ENCODE measurements at places on chromosomes 16 and 17.

- no peak for DNase-seq
Measured at GRCh38 chr17:7111784-7112509, 2.7 kb downstream of the ASGR2 start.

DNA sequence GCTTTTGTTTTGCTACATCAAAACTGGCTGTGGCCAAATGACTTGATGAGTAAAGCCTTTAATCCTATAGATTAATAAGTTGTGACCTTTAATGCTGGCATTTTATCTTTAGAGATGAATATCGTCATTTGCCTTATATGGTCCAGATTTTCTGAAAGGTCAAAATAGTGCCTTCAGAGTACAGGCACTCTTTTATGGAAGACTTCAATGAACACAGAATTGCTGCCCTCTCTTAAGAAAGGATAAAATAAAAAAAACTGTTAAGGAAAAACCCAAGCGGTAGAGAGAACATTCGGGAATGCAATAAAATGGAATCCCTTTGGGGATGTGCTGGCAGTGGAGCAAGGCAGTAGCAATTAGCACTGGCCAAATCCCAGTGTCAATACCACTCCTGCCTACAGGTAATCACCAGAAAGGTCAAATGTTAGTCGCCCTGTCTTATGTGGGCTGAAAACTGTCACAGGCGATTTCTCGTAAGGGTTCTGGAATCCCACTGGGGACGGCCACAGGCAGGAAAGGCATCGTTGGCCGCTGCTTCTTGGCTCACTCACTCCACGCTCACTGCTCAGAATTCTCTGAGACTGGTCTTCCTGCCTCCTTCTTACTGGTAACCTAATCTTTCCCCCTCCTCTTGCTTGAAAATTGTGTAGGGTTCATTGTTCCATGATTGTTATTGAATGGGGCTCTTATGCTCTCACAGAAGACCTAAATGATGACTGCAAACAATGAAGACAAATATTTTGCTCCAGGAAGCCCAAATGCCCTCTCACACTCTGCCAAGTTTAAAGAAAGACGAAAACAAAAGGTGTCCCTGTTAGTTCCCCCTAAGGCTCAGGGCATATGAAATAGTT is 45.4 kb upstream of the HSBP1 start:
- DNase-seq: no peak

DNA sequence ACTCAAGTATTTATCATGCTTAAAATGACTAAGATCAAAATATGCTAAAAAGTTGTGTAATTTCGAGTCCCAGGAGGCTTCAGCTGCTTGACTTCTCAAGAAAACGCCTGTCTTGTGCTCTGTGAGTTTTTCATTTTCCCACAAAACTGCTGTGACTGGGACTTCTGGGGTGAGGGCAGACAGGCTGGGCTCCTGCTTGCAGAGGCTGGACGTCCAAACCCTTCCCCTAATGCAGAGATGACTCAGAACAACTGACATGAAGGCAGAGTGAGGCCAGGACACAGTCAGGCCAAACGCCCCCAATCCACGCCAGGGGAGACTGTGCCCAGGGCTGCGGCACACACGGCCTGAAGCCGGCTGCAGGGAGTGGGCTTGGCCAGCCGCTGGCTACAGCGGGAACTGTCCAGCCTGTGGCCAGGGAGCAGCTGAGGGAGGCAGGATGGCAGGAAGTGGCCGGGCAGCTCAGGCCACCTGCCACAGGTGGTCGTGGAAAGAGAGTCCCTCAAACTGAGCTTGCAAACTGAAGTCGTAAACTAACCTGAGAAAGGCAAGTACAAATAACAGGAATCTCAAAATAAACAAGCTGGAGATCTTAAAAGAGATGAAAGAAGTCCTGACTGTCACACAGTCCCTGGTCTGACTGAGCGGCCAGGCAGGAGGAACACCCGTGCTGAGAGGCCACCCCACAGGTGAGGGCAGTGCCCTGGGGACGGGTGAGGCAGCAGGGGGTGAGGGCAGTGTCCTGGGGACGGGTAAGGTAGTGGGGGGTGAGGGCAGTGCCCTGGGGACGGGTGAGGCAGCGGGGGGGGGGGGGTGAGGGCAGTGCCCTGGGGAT is 21.3 kb upstream of the HEXD start:
- DNase-seq: no peak

- DNase-seq: no peak
Measured at GRCh38 chr17:33291248-33292200, 1.6 kb downstream of the ASIC2 start.

GRCh38 chr17:39716073-39716818 is 14.1 kb downstream of the MIEN1 start:
- DNase-seq: no peak

DNA sequence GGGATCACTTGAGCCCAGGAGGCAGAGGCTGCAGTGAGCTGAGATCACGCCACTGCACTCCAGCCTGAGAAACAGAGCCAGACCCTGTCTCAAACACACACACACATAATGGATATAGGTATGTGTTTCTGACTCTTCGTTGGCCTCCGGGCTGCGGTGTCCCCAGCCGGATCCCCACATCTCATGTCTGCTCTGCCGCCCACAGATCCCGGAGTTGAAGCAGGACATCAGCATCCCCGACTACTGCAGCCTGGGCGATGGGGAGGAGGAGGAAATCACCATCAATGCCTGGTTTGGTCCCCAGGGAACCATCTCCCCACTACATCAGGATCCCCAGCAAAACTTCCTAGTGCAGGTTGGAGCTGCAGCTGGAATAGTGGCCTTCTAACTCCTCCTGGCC is 15.4 kb downstream of the KDM8 start:
- DNase-seq: no peak

DNA sequence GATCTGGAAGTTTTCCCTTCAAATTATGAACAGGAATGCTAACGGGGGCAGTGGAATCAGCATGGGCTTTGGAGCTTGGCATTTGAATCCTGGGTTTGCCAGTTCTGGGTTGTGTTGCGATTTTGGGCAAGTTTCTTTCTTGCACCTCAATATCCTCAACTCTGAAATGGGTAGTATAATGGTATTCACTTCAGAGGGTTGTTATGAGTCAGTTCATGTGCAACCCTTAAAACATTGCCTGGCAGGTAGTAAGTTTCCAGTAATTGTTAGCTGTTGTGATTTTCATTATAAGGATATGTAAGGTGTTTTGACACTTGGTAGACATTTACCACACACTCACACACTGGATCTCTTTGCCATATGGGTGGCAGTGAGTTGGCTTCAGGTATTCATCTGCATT is 33.4 kb downstream of the SNX29 start:
- DNase-seq: no peak

- DNase-seq: no peak
Measured at GRCh38 chr17:74748279-74748528, 224 bp upstream of the NHERF1 start.

- DNase-seq: no peak
Measured at GRCh38 chr17:32723310-32723955, 153.5 kb downstream of the MYO1D start.

- no peak for DNase-seq
Measured at GRCh38 chr16:400061-400591, 1.6 kb upstream of the DECR2 start.

- no peak for DNase-seq
Measured at GRCh38 chr17:74010903-74011302, 192.6 kb upstream of the RPL38 start.

DNA sequence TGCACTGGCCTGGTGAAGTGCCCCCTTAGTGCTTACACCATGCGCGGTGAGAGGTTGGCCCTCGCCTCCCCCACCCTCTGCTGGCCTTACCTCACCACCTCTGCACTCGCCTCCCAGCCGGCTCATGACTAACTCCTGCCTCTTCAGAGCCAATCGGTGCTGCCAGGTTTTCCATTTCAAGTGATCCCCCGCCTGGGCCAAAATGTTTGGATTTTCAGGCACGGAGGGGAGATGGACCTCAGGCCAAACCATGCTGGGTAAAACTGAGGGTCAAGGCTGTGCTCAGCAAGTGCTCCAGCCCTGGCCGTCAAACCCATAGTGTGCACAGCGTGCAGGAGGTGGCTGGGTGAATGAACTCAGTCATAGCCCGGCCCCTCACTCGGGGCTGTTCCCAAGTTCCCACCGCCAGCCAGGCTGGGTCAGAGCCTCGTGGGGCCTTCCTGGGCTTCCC is 175.4 kb downstream of the SEC14L1 start:
- DNase-seq: no peak

GRCh38 chr17:15928286-15928785 is 16.6 kb upstream of the ADORA2B start:
- no peak for DNase-seq

- DNase-seq: no peak
Measured at GRCh38 chr17:4623249-4623648, 18.2 kb downstream of the ALOX15 start.

DNA sequence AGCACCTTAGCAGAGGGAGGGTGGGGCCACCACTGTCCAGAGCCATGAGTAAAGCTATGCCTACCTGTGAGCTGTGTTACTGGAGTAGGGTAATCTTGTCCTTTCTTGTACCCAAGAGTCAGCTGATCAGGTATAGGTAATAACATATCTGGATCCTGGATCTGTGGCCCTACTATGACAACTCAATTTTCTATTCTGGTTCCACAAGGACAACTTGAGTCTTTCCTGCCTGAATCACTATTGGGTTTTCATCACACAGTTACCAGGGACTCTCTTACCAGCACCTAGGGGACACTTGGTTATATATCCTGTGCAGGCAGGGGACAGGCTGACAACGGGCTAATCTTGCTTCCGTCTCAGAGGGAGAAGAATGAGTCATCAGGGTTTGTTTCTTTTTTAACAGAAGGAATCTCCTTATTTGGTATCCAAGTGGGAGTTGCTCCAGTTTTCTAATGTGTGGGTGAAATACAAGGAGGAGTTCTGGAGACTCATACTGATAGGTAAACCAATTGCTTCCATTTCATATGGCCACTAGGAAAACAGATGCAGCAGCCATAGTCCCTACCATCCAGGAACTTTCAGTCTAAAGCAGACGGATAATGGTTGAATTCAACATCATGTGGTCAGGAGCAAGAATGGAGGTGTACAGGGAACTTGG is 6.8 kb downstream of the ZNF267 start:
- DNase-seq: no peak

DNA sequence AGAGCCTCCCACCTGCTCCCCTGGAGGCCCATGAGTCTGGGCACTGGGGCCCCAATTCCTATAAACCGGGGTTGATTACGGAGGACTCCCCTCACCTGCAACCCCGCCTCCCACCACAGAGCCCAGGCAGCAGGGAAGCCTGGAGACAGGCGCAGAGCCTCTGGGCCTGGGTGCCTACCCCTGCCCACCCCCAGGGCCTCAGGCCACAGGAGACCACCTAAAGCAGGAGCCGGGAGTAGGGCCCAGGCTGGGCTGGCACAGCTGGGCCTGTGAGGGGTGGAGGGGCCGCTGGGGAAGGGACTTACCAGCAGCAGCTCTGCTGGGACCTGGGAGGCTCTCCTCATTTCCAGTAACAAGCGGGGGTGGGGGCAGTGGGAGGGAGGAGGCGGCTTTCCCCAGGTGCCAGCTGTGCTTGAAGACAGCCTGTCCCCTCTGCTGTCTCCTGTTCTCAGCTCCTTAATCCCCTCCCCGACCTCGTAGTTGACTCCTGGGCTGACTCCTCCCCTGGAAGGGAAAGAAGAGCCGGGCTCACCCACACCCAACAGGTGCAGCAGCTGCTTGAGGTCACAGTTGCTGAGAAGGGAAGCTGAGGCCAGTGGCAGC is 46.8 kb downstream of the TMEM235 start:
- DNase-seq: no peak

- DNase-seq: no peak
Measured at GRCh38 chr16:12435730-12436129, 368.0 kb downstream of the CPPED1 start.

- DNase-seq: no peak
Measured at GRCh38 chr16:3166505-3166886, 21.5 kb upstream of the OR1F1 start.

DNA sequence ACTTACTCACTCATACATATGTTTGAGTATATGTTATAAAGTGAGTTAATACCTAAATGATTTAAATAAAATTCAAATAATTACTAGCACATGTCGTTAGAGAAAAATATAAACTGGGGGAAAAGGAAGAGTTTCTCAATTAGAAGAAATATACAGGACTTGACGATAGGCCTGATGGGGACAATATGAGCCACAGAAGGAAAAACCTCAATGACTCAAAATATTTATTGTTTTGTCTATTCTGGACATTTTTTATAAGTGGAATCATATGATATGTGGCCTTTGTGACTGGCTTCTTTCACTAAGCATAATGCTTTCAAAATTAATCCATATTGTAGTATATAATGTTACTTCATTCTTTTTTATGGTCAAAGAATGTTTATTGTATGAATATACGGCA is 339.2 kb upstream of the PMFBP1 start:
- DNase-seq: no peak

GRCh38 chr16:68400083-68400923 is 48.0 kb downstream of the SMPD3 start:
- no peak for DNase-seq

DNA sequence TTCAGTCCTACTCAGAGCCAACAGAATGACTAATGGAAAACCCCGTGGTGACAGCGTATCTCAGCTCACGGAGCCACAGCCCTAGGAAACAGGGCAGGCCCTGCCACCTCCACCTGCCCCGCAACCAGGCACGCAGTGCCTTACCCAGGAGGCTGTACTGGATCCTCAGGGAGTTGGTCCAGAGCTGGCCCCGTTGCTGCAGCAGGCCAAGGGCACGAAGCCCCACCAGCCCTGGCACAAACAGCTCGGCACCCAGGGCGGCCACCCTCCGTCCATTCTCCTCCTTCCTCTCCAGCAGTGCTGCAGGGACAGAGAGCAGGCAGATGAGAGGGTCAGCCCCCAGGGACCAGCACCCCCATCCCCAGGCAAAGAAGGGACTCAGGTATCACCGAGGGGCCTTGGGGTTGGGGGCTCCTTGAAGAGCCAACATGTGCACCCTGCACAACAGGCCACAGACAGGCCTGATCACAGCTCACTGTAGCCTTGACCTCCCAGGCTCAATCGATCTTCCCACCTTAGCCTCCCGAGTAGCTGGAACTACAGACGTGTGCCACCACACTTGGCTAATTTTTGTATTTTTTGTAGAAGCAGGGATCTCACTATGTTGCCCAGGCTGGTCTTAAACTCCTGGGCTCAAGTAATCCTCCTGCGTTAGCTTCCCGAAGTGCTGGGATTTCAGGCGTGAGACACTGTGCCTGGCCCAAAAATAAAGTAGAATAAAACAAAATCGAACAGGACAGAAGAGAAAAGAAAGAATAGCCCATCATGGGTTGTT is 115.7 kb downstream of the RMI2 start:
- DNase-seq: no peak

DNA sequence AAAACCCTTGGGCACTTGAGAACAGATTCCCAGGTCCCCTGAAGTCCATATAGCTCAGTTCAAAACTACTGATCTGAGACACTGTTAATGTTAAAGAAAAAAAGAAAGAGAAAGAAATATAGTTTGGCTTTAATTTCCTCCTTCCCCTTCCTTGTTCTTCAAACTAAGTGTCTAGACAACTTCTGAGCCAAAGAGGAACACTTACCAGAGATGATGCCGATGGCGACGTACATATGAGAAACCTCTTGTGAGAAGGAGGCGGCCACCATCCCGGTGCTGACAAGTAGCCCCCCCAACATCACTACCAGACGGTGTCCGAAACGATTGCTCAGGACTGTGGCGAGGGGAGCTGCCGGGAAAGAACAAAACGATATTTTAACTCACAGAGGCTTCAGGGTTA is 17.2 kb downstream of the SLC16A6 start:
- no peak for DNase-seq

- no peak for DNase-seq
Measured at GRCh38 chr17:69870091-69870530, 204.9 kb upstream of the KCNJ16 start.

All from GM19239 (cell line).